Posterior vena cava (tissue), 2 donors: ENCODE measurements at places on chromosomes 16 and 17. TPM values are rescaled to one million over a fixed set of nuclear protein-coding genes. Genes with fewer than 3 reads are reported as not detected.

RSAD1 gene
- total RNA-seq, result 25.4 TPM

DNAH2 gene
- 1.3 TPM for total RNA-seq

MT1G gene
- 26.7 TPM for total RNA-seq

OTOP2 gene
- not detected for total RNA-seq
